T-cell (primary cell): ENCODE measurements at places on chromosomes 2 and 18.

DNA sequence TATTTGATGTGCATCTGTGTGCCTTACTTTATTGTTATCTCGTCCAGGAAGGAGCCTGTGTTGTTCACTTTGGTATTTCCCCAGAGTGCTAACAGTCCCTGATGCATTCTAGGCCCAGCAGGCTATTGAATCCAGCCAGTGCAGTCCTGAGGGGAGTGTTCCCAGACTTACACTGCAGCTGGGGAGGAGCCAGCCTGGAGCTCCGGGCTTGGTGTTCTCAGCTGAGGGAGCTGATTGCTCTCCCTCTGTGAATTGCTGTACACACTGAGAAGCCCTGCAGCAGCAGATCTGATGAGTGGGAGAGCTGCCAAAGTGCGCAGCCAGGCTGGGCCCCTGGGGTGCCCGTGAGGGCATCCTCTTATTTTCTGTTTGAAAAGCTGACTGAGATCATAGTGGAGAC lies 159.2 kb downstream of the GALNT3 start:
- no peak for DNase-seq

DNA sequence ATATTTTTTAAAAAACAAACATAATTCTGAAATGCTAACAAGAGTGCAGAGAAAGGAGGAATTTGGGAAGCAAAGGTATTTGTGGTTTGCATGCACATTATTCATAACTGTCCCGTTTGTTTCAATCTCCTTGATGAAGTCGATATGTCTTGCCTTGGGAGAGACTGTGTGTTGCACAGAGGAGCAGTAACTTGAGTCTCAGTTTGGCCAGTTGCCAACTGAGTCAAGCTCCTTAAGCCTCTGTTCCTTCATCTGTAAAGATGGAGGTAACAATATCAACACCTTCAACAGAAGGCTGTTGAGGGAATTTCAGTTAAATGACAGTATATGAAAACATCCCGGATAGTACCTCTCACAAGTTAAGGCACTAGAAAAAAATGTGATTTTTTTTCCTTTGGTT lies 226.2 kb downstream of the ASXL3 start:
- DNase-seq: no peak

DNA sequence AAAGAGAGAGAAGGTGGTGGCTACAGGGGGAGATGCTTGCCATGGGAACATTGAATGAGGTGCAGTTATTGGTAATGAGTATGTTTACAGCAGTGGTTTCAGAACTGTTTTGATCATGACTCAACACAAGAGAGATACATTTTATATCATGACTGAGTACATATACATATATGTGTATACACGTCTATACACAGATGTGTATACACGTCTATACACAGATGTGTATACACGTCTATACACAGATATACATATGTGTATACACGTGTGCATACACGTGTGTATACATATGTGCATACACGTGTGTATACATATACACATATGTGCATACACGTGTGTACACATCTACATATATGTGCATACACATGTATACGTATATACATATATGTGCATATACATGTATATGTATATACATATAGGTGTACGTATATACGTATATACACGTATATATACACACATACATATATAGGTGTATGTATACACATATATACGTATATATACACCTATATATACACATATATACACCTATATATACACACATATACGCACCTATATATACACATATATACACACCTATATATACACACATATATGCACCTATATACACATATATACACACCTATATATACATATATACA lies 518.5 kb downstream of the TSN start:
- DNase-seq: no peak

- no peak for DNase-seq
Observed at GRCh38 chr2:88632569-88632968, 5.3 kb upstream of the EIF2AK3 start.

GRCh38 chr2:157428500-157429175 lies 15.3 kb downstream of the CYTIP start:
- no peak for DNase-seq

DNA sequence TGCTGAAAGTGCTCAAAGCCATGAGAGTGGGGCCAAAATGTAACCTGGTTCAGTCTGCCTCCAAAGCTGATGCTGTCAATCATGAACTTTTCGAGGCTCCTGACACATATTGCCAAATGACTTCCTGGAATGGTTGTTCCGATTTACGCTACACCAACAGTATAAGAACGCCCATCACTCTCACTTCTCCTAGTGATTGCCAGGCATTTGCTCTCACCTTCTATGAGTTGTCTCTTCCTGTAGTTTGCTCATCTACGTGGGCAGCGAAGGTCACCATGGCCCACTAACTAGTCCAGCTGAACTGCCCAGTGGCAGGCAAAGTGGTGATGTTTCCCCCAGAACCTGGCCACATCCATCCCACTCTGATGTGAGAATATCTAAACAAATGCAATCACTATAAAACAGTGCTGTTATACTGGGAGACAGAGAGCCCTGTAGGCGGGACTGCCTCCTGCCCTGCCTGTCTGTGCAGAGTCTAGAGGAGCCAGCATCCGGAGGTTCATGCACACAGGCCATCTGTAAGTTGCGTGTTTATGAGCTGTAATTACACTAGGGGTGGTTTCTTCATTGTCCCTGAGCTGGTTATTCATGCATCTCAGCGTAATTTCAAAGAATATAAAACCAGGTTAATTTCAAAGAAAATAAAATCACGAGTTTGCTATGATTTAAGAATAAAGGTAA lies 8.8 kb upstream of the CABLES1 start:
- DNase-seq: no peak

DNA sequence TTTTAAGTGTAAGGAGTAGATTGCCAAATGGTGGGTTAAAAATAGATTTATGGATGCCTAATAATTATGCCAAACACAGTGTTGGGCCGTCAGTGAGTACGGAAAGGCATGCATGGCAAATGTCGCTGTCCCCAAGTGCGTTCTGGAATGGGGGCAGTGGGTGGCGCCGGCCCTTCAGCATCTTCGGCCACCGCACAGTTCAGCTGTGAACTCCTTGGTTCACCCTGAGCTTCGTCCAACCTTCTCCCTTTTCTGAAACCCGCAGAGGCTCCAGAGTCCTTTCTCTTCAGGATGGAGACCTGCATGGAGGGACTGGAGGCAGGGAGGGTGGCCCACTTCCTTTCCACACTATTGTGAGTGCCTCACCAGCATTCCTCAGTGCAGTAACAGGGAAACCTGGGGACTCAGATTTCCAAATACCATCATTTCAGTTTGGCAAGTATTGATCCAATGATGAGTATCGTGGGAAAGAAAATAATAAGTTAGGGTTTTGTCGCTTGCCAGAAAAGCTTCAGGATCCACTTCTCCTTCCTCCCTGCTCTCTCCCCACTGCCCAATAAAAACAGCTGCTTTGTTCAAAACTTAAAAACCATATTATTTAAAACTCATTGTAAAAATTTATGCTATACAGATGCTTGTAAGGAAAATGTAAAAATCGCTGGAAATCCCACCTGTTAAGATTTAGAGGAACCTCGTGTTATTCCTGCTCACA lies 74.6 kb upstream of the TXNDC2 start:
- DNase-seq: no peak

GRCh38 chr2:182819412-182819811 lies 47.0 kb downstream of the FRZB start:
- DNase-seq: no peak

- no peak for DNase-seq
Observed at GRCh38 chr2:176324862-176325261, 55.6 kb downstream of the MTX2 start.

DNA sequence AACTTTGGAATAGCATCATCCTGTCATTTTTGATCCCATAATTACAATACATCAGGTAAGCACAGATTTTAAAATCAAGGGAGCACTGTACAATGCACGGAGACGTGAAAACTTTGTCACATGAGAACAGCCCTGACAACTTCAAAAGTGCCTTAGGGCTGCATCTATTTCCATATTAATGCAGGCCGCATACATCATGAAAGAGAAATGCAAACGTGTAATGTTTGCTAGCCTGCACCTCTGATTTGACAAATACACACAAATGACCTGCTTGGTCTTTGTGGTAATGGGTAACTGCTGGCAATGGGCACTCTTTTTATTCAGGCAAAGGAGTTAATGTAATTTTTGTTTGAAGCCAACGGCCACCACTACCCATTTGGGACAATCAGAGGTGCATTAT lies 202.0 kb upstream of the EPHA4 start:
- DNase-seq: no peak

GRCh38 chr2:62550461-62550860 lies 44.5 kb upstream of the TMEM17 start:
- no peak for DNase-seq

- no peak for DNase-seq
Observed at GRCh38 chr2:227115761-227116160, 48.2 kb downstream of the COL4A4 start.

DNA sequence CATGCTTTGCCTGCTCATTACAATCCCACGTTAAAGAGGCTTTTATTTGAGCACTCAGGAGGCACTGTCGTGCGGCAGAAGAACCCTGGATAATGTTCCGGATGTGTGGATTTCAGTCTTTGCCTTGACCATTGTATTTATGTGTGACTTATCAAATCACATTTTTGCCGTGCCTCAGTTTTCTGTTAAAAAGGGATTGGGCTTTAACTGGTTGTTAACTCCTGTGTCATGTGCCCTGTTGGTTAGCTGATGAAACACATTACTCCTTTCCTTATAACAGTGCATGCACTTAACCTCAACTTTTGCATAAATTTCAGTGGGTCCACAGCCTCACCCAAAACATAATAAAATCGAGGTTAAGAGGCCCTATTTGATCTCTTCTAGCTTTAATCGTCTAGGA lies 52.7 kb downstream of the NAB1 start:
- no peak for DNase-seq

DNA sequence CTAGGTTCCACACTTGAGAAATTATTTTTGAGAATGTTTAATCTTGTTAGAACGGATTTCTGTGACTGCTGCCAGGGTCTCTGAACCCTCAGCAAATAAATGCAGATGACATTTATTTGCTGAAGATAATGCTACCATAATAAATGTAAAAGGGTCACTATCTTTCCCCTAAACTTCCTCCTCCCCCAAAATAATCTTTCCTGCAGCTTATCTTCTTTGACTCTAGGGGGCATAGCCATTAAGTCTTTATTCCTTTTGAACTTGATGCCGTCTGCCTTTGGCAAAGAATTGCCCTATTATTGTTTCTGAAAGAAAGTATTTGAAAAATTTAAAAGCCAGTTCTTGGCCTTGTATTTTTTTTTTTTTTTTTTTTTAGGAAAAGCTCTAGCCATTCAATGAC lies 63.6 kb upstream of the ACSL3 start:
- no peak for DNase-seq

- no peak for DNase-seq
Observed at GRCh38 chr2:38613126-38613848, 10.6 kb upstream of the HNRNPLL start.

- DNase-seq: no peak
Observed at GRCh38 chr2:153890576-153890975, 18.9 kb downstream of the GALNT13 start.

GRCh38 chr18:5895876-5896740 lies 786 bp upstream of the TMEM200C start:
- DNase-seq: no peak

DNA sequence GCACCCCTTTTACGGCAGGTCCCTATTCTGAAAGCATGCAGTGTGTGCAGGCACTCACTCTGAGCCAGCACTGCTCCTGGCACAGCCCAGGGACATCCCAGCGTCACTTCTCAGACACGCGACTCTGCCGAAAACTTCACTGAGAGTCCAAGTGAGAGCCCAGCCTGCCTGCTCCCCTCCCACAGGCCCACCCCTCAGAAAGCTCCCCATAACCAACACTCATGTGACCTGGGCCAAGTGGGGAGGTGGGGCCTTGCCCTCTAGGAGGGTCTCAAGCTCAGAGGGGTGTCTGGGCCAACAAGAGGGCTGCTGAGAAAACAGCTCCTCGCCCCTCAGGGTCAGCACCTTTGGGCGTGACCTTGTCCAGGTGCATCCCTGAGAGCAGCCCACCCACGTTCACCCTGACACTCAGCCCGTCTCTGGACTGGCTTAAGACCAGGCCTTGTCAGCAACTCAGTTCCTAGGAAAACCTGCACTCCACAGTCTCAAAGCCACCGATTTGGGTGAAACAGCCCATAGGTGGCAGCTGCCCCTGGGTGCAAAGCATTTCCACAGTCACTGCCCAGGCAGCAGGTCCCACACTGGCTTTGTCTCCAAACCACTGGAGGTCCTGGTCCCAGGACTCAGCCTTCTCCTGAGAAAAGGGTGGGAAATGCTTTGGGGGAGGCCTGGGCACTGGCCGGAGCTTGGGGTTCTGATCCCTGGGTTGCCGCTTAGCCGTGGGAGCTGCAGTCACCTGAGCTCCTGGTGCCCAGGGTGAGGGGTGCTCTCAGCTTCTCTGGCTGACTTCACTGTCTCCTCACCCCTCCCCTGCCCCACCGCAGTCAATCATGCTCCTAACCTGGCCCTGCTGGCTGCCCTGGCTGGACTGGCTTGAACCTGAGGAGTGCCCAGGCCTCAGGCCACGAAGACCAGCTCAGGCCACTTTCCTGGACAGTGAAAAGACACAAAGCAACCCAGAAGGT lies 209.6 kb downstream of the HDAC4 start:
- DNase-seq: no peak

GRCh38 chr2:161486111-161486510 lies 70.0 kb downstream of the TBR1 start:
- DNase-seq: no peak

- no peak for DNase-seq
Observed at GRCh38 chr2:9844036-9844483, 786 bp downstream of the TAF1B start.

GRCh38 chr2:43344868-43345373 lies 118.5 kb upstream of the ZFP36L2 start:
- no peak for DNase-seq

DNA sequence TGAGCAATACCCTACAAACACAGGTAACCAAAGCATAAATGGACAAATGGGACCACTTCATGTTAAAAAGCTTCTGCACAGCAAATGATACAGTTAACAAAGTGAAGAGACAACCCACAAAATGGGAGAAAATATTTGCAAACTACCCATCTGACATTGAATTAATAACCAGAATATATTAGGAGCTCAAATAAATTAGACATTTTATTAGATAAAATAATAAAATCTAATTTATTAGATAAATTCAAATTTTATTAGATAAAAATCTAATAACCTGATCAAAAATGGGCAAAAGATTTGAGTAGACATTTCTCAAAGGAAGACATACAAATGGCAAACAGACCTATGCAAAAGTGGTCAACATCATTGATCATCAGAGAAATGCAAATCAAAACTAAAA lies 35.8 kb upstream of the KCNH7 start:
- DNase-seq: no peak

- DNase-seq: no peak
Observed at GRCh38 chr2:143068509-143068908, 60.7 kb upstream of the ARHGAP15 start.

- no peak for DNase-seq
Observed at GRCh38 chr2:39728941-39729351, 50.1 kb downstream of the THUMPD2 start.

DNA sequence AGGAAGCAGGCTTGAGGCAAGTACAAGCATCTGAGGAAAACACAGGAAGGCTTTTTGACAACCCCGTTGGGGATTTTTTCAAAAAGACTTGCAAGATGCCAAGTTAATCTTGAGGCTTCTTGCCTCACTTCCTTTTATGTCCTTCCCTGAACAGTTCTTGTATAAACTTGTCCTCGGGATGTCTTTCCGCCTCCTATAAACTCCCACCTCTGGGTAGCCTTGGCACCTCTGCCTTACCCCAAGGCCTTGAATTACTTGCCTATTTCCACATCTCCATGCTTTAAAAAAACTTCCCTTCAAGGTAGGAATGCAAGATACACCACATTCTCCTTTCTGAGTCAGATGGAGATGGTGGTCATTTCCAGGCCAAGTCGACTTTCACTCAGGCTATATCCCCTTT lies 106.4 kb upstream of the RBBP8 start:
- DNase-seq: no peak

- no peak for DNase-seq
Observed at GRCh38 chr18:42185486-42185885, 230.5 kb downstream of the PIK3C3 start.
